H9 (cell line): ENCODE measurements at places on chromosomes 6 and 20. TPM values are rescaled to one million over a fixed set of nuclear protein-coding genes. Genes with fewer than 3 reads are reported as not detected.

- DNase-seq = no peak
- no peak overlapping the region for H3K27ac ChIP-seq
- H3K27me3 ChIP-seq = no peaks in the 10 kb centered on the region
- H3K4me1 ChIP-seq = no peaks in the 10 kb centered on the region; the same call in 1 of the 2 replicates
- H3K4me3 ChIP-seq = no peak overlapping the region
- no peaks in the 10 kb centered on the region for H3K36me3 ChIP-seq
Observed at GRCh38 chr20:50695135-50695872, 4.0 kb upstream of the RIPOR3 start.

DNA sequence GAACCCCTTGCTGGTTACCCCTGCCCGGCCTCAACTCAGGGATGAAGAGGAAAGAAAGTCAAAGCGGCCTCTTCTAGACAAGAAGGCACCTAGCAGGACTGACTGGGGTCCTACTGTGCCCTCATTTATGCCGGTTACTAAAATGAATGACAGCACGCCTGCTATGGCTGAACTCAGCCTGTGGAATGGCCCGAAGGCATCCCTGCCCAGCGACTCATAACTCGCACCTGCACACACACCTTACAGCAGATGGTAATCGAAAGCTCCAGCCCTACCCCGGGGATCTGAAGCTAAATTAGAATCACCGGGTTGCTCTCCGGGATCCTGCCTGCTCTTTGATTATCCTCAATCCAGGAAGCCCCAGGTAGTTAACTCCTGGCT lies 747 bp upstream of the TXNDC5 start:
- no peak overlapping the region for H3K27ac ChIP-seq
- H3K4me1 ChIP-seq = no peaks in the 10 kb centered on the region
- peaks cover 5% of the 10 kb centered on the region for H3K36me3 ChIP-seq
- no peak for DNase-seq
- H3K27me3 ChIP-seq = no peaks in the 10 kb centered on the region; the same call in 1 of the 2 replicates
- H3K4me3 ChIP-seq = no peak overlapping the region

- no peaks in the 10 kb centered on the region for H3K36me3 ChIP-seq
- no peak overlapping the region for H3K27ac ChIP-seq
Observed at GRCh38 chr6:158411998-158412397, 99.7 kb downstream of the TULP4 start.

GRCh38 chr20:25012616-25013189 lies 20.2 kb upstream of the APMAP start:
- H3K4me1 ChIP-seq = no peaks in the 10 kb centered on the region
- no peaks in the 10 kb centered on the region for H3K27me3 ChIP-seq
- H3K4me3 ChIP-seq = no peak overlapping the region
- no peaks in the 10 kb centered on the region for H3K36me3 ChIP-seq

DNA sequence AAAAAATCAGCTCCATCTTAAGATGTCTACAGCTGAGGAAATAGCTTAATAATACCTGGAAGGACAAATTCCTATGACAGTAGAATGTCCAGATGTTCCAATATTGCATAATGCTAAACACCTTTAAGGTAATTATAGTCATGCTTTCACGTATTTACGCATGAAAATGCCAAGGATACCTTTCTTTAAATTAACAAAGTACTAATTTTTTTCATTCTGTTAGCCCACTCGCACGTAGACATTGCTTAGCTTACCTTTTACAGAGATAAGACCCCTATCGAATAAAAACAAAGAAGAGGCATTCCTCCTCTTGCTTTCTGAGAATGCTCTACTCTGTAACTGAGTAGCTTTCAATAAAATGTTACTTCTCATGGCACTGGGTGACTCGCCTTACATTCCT lies 4.4 kb upstream of the GSTA4 start:
- no peak overlapping the region for H3K27ac ChIP-seq
- no peaks in the 10 kb centered on the region for H3K4me1 ChIP-seq
- peaks cover 3% of the 10 kb centered on the region; the same call in 1 of the 3 replicates for H3K36me3 ChIP-seq
- DNase-seq = no peak
- H3K27me3 ChIP-seq = no peaks in the 10 kb centered on the region

DNA sequence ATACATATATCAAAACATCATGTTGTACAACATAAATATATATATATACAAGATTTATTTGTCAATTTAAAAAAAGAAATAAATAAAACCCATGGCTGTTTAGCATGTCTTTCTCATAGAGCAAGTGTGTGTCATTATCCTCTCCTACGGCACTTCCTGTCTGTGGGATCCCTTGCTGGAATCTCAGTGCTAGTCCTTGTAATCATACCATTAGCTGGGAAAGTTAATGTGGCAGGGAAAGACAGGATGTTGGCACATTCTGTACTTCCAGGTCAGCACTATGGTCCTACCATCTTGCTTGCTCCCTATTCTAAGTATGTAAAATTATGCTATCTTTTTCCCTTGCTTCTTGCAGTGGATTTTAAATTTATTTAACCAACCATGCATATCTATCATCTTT lies 9.5 kb upstream of the SLC17A3 start:
- no peaks in the 10 kb centered on the region for H3K4me1 ChIP-seq
- DNase-seq = no peak
- H3K4me3 ChIP-seq = no peak overlapping the region
- no peak overlapping the region for H3K27ac ChIP-seq
- no peaks in the 10 kb centered on the region for H3K36me3 ChIP-seq

- H3K4me1 ChIP-seq = no peaks in the 10 kb centered on the region
- peaks cover 18% of the 10 kb centered on the region; the same call in 1 of the 2 replicates for H3K27me3 ChIP-seq
- DNase-seq = peak; percentile 61
- no peak overlapping the region for H3K27ac ChIP-seq
Observed at GRCh38 chr20:17228624-17229061, 1.8 kb downstream of the PCSK2 start.

DNA sequence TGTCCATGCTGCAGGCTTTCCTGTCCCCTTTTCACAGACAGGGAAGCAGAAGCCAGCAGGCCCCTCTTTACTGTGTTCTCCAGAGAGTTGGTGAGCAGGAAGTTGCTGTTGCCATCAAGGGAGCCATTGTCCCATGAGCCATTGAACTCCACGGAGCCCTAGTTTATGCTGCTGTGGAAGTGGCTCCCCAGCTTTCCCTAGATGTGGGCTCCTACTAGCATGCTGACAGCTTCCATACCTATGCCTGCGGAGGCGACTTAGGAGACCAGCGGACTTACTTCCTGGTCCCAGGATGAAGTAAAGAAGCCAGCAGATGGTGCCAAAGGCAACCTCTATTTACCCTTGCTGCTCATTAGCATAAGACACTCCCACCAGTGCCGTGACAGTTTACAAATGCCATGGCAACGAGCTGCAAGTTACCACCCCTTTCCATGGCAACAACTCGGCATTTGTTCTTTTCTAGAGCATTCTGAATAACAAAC lies 30.8 kb upstream of the FKBP1A start:
- no peaks in the 10 kb centered on the region for H3K27me3 ChIP-seq
- H3K36me3 ChIP-seq = 0 out of 2 replicates have a peak, but pooled peaks cover 4% of the 10 kb centered on the region
- H3K4me3 ChIP-seq = no peak overlapping the region
- H3K27ac ChIP-seq = no peak overlapping the region
- H3K4me1 ChIP-seq = peaks cover 7% of the 10 kb centered on the region
- peak; percentile 94 for DNase-seq

GRCh38 chr6:119757467-119757866 lies 407.9 kb upstream of the MAN1A1 start:
- H3K4me1 ChIP-seq = no peaks in the 10 kb centered on the region
- no peak for DNase-seq
- no peak overlapping the region for H3K27ac ChIP-seq

GRCh38 chr20:917416-917815 lies 1.3 kb upstream of the ANGPT4 start:
- H3K4me1 ChIP-seq = no peaks in the 10 kb centered on the region; the same call in 1 of the 2 replicates
- DNase-seq = no peak
- no peak overlapping the region for H3K27ac ChIP-seq
- no peaks in the 10 kb centered on the region for H3K27me3 ChIP-seq
- H3K36me3 ChIP-seq = no peaks in the 10 kb centered on the region; the same call in 2 of the 3 replicates

DNA sequence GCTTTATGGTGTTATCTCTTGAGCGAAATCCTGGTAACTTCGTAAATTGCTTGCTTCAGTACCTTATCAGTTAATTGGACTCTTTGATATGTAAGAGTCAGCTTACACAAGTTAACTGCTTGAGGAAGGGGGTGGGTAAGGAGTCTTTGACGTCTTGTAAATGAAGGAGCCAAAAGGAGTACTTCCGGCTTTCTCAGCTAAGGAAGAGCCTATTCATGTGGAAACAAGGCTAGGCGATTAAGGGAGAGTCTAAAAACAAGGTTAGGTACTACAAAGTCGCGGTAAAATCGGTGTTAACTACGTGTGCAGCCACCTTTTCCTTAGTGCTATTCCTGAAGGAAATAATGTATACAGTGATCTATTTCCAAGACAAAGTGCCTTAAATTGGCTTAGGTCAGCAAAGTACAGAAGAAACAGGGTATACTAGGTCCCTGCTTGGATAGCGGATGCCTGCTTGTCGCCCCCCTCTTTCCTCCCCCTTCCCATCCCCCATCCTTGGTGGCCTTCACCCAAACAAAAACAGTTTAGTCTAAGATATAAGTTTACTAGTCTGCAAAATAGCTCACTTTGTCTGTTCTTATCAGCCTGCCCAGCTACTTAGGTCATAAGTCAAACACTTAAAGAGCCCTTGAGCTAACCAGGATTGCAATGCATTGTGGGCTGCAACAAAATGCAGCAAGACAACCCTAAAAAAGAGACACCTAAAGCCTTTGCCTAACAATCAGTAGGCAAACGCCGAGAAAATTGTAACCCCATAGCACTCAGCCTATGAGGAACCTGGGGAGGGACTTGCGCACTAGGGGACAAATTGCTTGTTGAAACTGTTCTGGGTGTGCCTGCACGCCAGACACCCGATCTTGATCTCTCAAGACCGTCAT lies 147.3 kb downstream of the TRIM27 start:
- peak; percentile 79 for DNase-seq
- H3K27ac ChIP-seq = peak overlapping the region; percentile 34
- H3K27me3 ChIP-seq = peaks cover 73% of the 10 kb centered on the region
- peak overlapping the region; percentile 70 for H3K4me3 ChIP-seq
- H3K4me1 ChIP-seq = no peaks in the 10 kb centered on the region; the same call in 1 of the 2 replicates
- no peaks in the 10 kb centered on the region; the same call in 1 of the 2 replicates for H3K36me3 ChIP-seq

- H3K4me1 ChIP-seq = no peaks in the 10 kb centered on the region
- DNase-seq = peak; percentile 56
- H3K27ac ChIP-seq = no peak overlapping the region
- H3K36me3 ChIP-seq = no peaks in the 10 kb centered on the region
Observed at GRCh38 chr6:90758741-90759140, 171.9 kb upstream of the MAP3K7 start.

DNA sequence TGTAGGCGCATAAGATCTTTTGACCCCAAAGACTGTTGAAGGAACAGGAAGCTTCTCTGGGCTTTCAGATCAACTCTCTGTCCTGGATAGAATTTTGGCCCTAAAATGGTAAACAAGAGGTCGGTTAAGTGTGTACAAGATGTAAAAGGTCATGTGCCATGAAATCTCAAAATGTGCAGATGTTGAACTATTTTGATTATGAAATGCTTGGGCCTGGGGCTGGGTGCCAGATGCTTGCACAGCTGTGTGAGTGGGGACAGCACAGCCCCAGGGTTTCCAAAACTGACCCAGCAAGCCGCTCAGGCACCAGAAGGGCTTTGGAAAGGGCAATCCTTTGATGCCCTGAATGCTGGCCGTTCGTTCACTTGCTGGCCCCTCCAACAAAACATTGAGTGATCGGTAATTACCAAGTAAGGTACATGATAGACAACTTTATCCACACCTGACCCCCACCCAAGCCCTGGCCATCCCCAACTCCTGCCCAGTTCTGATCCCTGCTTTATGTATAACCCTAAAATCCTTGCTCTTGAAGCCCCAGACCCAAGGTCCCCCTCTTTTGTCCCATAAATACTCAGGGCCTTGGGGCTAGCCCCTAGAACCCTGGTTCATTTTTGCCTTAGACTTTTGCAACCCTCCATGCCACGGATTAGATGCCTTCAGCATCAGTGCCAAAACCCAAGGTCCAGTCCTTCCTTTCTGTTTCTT lies 1.9 kb downstream of the TMEM239 start:
- no peak for DNase-seq
- H3K4me1 ChIP-seq = no peaks in the 10 kb centered on the region
- H3K4me3 ChIP-seq = no peak overlapping the region
- H3K36me3 ChIP-seq = no peaks in the 10 kb centered on the region; the same call in 2 of the 3 replicates
- no peak overlapping the region for H3K27ac ChIP-seq

DNA sequence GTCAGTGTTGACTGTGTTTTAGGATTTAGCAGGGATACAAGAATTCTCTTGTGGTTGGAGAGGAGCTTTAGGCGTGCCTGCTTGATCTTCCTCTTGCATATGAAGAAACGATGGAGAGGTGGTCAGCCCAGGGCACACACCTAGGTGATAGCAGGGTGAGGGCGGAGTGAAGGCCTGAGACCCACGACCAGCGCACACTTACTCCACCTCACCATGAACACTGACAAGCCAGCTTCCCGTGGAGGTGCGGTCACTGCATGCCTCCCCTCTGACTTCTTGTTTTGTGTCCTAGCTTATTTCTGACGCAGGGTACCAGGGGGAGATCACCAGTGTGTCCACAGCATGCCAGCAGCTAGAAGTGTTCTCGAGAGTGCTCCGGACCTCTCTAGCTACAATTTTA lies 8.1 kb downstream of the NELFCD start:
- DNase-seq = no peak
- no peak overlapping the region for H3K27ac ChIP-seq

DNA sequence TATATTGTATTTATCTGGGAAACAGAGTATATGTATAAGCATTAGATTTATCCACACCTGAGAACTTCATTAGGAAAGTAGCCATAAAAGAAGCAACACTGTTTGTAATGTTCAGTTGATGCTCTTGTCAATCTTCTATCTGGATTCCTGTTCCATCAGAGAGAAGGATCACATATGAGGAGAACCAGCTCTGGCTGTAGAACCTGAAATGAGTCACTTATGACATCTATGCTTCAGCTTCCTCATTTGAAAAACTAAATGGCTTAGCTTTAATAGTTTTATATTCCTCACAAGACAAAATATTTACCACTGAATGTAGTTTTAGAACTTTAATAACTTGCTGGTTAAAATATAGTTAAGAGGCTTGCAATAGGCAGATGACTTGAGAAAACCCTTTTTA lies 144.7 kb downstream of the TASP1 start:
- no peaks in the 10 kb centered on the region for H3K27me3 ChIP-seq
- H3K4me1 ChIP-seq = peaks cover 8% of the 10 kb centered on the region; the same call in 1 of the 2 replicates
- DNase-seq = no peak
- H3K4me3 ChIP-seq = no peak overlapping the region

GRCh38 chr6:140871911-140872310 lies 1260.8 kb upstream of the GJE1 start:
- no peaks in the 10 kb centered on the region; the same call in 1 of the 2 replicates for H3K36me3 ChIP-seq
- H3K27me3 ChIP-seq = no peaks in the 10 kb centered on the region
- H3K27ac ChIP-seq = no peak overlapping the region
- H3K4me3 ChIP-seq = no peak overlapping the region

- DNase-seq = no peak
- no peaks in the 10 kb centered on the region for H3K4me1 ChIP-seq
- H3K4me3 ChIP-seq = no peak overlapping the region
- no peaks in the 10 kb centered on the region for H3K36me3 ChIP-seq
- H3K27me3 ChIP-seq = no peaks in the 10 kb centered on the region
- no peak overlapping the region for H3K27ac ChIP-seq
Observed at GRCh38 chr20:44166008-44166407, 21.0 kb downstream of the JPH2 start.

Gene NANP
- 7.0 and 7.1 TPM in 2 replicates for total RNA-seq

Gene SLC22A16
- not detected in 2 replicates for total RNA-seq

Gene ECHDC1
- 47.8 and 49.8 TPM in 2 replicates for total RNA-seq

Gene CD83
- 6.5 and 7.0 TPM in 2 replicates for total RNA-seq

Gene NKAPL
- total RNA-seq = 0.13 TPM in 1 of 2 replicates, not detected in the other
